Stimulated activated CD4-positive, alpha-beta T cell treated with anti-CD3 and anti-CD28 coated beads, Interleukin-15, amount 100 ng/mL, for 24 hours (primary cell): ENCODE measurements at places on chromosomes 7 and 10.

GRCh38 chr10:74651565-74651964 is 174.8 kb upstream of the KAT6B start:
- DNase-seq, result no peak

DNA sequence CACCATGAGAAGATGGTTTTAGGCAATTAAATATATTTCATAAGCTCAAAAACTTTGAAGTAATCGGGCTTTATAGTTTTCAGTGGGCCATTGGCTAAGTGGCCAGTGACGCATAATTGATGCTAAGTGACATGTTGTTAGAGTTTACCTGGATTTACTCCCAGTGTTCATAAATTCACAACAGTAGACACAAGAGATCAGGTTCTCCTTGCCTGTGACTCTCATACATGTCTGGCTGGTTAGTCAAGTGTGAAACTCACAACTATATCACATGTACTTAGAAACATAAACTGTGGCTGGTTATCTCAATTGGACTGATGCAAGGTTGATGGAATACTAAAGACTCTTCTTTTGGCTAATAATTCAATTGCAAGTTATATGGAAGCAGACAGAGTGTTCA is 26.2 kb downstream of the ASB15 start:
- no peak for DNase-seq

GRCh38 chr7:96236198-96237039 is 85.5 kb downstream of the SLC25A13 start:
- no peak for DNase-seq

GRCh38 chr10:11655836-11656235 is 44.4 kb upstream of the USP6NL start:
- no peak for DNase-seq

DNA sequence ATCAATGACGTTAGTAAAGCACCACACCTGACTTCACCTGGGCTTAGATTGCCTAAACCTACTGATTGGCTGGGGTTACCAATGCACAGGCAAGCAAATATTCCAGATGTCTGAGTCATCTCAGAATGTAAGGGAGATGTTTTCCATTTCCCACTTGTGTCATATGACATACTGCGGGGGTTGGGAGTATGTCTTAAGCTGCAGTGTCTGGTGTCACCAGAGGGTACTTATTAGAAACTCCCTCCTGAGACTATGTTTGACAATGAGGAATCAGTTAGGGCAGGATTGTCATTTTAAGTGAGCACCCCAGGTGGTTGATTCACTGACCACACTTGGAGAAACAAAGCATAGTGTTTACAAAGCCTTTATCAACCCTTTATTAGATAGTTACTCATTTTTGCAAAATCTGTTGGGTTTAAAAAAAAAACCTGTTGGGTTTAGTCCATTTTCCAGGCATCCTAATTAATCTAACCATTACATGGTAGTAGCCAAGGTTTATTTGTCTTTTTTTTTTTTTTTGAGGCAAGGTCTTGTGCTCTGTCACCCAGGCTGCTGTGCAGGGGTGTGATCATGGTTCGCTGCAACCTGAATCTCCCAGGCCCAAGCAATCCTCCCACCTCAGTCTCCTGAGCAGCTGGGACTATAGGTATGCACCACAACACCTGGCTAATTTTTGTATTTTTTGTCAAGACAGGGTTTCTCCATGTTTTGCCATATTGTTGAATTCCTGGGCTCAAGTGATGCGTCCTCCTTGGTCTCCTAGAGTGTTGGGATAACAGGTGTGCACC is 72.5 kb downstream of the CDK6 start:
- peak; percentile 13 for DNase-seq
